ENCODE measurements at places on chromosomes 7 and 10. TPM values are rescaled to one million over a fixed set of nuclear protein-coding genes. Genes with fewer than 3 reads are reported as not detected.
A peak's percentile ranks its signal among the peaks of the same experiment; 100 is the strongest.

- DNase-seq, result no peak
Observed at GRCh38 chr10:54402576-54402975, 398.5 kb downstream of the PCDH15 start.

DNA sequence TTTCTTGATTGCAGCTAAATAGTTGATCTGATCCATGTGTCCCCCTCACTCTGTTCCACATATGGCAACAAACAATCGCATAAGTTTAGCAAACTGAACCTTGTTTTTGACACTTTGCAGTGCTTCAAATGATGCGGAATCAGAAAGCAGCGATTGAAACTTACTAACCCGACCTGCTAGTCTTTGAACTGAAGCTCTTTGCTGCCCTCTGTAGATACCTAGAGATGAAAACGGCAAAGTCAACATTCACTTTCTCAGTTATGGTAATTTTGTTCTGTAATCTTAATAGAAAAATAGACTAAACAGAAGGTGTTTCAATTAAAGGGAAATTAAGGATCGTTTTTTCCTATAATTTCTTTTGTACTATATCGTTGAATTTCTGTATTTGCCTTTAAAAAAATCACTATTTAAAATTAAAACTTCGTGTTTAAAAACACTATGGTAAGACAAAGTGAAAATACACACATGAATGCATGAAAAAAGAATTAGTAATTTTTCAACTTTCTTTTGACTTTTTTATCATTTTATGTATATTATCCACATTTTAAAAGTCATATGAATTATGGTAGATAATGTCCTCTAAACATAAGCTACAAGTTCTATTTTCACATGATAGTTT lies 276.5 kb downstream of the MAGI2 start:
- peak; percentile 53 for DNase-seq

The FAM24A gene
- not detected for total RNA-seq

The STEAP1 gene
- total RNA-seq, result 0.83 TPM

The NKX1-2 gene
- 0.22 TPM for total RNA-seq

The ANK3 gene
- 8.4 TPM for total RNA-seq

DNA sequence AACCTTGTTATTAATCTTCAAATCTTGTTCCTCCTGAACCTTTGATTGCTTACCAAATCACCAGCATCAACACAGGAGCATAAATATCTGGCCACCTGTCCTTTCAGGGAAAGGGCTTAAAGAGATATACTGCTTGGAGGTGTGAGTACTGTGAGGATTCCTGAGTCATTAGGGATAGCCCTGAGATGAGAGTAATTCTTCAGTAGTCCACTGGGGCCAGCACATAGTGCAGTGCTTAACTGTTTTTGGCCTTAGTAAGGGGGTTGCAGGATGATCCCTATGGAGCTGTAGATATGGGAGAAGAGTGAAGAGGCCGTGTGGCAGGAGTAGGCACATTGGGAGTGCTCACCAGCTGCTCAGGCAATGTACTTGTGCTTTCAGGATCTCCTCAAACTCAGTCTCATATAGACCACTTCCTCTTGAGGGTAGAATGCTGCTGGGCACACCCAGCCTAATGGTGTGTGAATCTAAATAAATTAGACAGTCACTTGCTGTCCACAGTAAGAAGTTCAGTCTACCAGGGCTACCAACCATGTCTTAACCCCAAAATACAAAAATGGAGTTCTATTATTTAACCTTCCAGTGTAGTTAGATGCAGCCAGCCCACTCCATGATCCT lies 26.5 kb upstream of the GPR141 start:
- DNase-seq, result no peak

The SLC18A3 gene
- total RNA-seq, result not detected

GRCh38 chr7:66039094-66039670 lies 36.4 kb upstream of the ASL start:
- no peak for DNase-seq

The TMEM196 gene
- total RNA-seq, result not detected

DNA sequence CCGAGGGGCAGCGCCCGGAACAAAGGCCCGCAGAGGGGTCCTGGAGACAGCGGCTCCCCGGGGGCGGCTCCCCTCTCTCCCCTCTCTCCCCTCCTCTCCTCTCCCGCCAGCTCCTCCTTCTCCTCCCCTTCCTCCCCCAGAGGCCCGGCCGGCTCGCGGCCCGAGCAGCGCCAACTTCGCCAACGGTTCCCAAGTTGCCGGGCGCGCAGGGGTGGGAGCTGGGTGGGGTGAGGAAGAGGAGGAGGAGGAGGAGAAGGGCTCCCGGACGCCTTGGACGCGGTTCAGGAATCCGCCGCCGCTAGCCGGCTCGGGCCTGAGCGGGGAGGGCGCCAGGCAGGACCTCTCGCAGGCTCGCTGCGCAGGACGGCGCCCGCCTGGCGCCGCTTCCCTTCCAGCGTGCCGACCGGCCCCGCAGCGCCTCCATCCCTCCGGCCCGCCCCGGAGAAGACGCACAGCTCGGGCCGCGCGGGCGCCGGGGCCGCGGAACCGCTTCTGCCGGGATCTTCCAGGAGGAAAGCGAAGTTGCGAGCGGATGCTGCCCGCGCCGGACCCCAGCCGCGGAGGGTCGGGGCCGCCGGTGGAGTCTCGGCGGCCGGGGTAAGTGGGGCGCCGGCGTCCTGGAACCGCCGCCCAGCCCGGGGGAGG lies at the start of gene CHST3:
Gene CHST3, plus strand, starts transcription at position 298 of the 645 bp plus-strand sequence. CDS start 41,448 bp downstream, outside the sequence.
- DNase-seq, result peak; percentile 57

The LIPJ gene
- not detected for total RNA-seq

The LRRD1 gene
- not detected for total RNA-seq

- no peak for DNase-seq
Observed at GRCh38 chr7:149334219-149334618, 72.2 kb downstream of the ZNF783 start.

DNA sequence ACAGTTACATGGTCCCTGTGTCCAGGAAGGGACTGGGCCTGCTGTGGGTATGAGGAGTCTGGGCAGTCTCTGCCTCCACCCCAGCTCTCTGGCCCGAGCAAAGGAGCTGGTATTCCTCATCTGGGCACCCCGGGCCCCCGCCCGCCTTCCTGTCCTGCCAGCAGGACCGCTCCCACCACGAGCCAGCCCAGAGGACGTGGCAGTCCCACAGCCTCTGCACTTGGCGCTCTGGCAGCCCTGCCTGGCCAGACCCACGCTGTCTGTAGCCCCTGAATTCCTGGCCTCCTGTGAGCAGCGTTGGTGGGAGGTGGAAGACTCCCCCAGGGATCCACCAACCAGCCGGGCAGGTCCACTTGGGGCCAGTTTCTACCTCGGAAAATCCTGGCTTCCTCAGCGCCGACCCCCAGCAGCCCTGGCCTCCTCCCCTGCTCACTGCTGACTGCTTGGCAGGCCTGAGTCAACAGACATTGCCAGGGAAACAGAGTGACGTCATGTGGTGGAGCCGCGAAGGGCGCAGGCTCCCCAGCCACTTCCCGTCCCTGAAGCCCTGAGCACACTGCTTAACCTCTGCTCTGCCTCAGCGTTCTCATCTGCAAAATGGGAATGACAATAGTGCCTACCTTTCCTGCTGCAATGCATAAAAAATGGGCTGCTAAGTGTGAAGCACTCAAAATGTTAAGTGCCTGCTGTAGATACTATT lies 21.6 kb upstream of the LIMK1 start:
- peak; percentile 98 for DNase-seq

DNA sequence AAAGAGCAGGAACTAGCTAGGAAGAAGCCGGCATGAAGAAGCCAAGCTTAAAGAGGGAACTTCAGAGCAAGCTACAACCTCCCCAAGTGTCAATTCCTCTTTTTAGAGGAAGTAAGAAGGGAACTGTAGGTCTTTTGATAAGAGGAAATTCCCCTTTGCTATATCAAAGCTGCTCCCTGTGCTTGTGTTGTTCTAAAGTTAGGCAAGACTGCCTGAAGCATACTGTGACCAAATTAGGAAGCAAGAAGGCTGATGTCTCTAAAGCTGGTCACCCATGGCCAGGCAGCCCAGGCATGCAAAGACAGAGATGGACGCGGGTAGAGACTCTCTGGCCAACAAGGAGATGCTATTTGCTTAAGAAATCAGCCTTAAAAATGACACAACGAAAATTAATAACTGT lies 87.9 kb downstream of the RNF216 start:
- peak; percentile 75 for DNase-seq

DNA sequence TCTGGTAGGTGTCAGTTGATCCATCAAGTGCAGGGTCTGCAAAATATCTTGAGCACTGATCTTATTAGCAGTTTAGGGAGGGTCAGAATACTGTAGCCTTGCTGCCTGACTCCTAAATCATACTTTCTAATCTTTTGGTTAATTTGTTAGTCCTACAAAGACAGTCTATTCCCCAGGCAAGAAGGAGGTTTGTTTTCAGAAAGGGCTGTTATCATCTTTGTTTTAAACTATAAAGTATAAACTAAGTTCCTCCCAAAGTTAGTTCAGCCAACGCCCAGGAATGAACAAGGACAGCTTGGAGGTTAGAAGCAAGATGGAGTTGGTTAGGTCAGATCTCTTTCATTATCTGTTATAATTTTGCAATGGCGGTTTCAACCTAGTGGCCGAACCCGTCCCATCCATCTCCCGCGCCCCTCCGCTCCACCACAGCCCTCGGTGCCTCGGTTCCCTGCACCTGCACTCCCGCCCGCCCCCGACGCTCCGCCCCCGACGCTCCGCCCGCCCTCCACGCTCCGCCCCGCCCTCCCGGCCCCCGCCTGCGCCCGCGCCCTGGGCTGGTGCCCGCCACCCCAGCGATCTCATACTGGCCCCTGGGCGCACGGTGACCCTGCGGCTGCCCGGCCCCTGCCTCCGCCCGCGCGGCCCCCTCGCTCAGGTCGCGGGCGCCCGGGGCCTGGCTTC lies at the start of gene ADCK2:
Gene ADCK2, plus strand, starts transcription at position 564 of the 681 bp plus-strand sequence. CDS start 386 bp downstream, outside the sequence.
- no peak for DNase-seq

The PRPS1L1 gene
- not detected for total RNA-seq
